Panc1 (cell line): ENCODE measurements at places on chromosomes 7 and 10. TPM values are rescaled to one million over a fixed set of nuclear protein-coding genes. Genes with fewer than 3 reads are reported as not detected.

The RAMP3 gene
- total RNA-seq = 0.13 TPM

The HABP2 gene
- 0.13 TPM for total RNA-seq

The CCDC186 gene
- total RNA-seq = 14.4 TPM

The MYOF gene
- total RNA-seq = 376 TPM

The C10orf62 gene
- not detected for total RNA-seq

The RINT1 gene
- 18.1 TPM for total RNA-seq

The NPC1L1 gene
- total RNA-seq = not detected

The NUB1 gene
- 50.5 TPM for total RNA-seq

The CPED1 gene
- 0.39 TPM for total RNA-seq

The SAP25 gene
- total RNA-seq = 3.0 TPM

The TRIM24 gene
- total RNA-seq = 28.4 TPM

The TRIM50 gene
- not detected for total RNA-seq

The SPDYE11 gene
- total RNA-seq = not detected

The LIPN gene
- not detected for total RNA-seq

The FKBP9 gene
- 183 TPM for total RNA-seq

The OPN4 gene
- total RNA-seq = not detected

The PITX3 gene
- 0.49 TPM for total RNA-seq

The CNNM1 gene
- total RNA-seq = 16.6 TPM

The ANKRD61 gene
- total RNA-seq = 0.18 TPM

The MYL10 gene
- not detected for total RNA-seq
